ENCODE measurements at places on chromosomes 4 and X.

DNA sequence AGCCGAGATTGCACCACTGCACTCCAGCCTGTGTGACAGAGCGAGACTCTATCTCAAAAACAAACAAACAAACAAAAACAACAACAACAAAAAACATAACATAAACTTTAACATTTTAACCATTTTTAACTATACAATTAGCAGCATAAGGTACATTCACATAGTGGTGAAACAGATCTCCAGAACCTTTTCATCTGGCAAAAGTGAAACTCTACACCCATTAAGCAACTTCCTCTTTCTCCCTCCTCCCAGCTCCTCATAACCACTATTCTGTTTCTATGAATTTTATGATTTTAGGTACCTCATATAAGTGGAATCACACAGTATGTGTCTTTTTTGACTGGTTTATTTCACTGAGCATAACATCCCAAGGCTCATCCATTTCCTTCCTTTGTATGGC lies 103.6 kb downstream of the FAM13A start:
- no peak for DNase-seq

DNA sequence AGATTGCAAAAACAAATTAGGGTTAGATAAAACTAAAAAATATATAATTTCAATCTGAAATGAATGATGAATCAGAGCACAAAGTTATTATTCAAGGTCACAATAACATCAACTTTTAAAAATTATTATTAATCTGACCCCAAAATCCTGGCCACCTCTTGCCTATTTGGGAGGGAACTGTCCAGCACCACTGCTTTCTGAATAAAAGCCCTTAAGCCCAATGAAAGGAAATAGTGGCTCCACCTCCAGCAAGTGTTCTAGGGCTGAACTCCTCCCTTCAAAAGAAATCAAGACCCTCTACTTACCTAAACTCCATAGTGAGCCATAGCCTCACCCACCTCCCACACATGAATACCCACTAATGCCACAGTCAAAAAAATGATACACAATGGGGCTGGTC lies 208.2 kb downstream of the PARM1 start:
- no peak for DNase-seq

- no peak for DNase-seq
Measured at GRCh38 chrX:12767856-12768255, 23.4 kb upstream of the PRPS2 start.

- no peak for DNase-seq
Measured at GRCh38 chr4:177841258-177841657, 399.0 kb upstream of the AGA start.

DNA sequence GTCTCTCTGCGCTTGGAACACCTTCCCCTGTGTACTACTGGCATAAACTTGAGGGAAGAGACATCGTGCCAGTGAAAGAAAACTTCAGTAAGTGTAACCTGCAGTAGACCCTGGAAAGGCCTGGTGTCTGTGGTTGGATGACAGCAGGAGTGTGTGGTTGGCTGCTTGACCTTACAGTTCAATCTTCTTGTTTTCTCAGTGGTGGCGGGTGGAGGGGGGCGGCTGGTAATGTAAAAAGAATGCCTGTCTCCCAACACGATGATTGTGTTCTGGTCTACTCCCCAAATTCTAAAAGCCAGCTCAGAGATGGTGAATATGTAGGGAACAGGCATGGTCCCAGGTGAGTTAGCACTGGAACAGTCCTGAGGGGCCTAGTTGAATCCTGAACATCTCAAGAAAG lies 18.6 kb downstream of the PSMD10 start:
- DNase-seq, result no peak

DNA sequence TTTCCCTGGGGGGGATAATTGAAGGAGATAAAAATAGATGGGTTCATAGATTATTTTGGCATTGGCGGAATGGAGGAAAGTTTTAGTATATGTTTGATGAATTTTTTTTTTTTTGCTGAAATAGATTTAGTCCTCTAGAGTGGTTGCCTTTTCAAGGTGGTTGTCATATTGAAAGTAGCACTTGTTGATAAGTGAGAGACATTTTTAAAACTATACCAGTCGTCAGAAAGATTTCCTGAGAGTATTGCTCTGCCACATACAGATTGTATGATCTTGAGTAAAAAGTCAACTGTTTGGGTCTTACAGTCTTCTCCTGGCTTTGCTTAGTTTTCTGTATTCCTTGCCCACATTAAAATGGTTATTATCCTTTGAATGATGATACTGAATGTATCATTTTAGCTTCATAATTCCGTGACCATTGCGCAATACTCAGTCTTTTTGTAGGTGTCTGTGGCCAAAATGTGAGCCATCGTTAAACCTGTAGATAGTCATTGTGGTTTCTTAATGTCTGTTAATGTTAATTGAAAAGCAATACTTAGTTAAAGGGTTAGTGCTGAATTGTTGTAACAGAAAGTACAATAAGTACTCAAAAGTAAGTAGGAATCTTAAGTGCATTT lies 7.1 kb downstream of the SMARCAD1 start:
- no peak for DNase-seq

GRCh38 chr4:174157106-174157607 lies 126.3 kb downstream of the FBXO8 start:
- DNase-seq, result no peak

DNA sequence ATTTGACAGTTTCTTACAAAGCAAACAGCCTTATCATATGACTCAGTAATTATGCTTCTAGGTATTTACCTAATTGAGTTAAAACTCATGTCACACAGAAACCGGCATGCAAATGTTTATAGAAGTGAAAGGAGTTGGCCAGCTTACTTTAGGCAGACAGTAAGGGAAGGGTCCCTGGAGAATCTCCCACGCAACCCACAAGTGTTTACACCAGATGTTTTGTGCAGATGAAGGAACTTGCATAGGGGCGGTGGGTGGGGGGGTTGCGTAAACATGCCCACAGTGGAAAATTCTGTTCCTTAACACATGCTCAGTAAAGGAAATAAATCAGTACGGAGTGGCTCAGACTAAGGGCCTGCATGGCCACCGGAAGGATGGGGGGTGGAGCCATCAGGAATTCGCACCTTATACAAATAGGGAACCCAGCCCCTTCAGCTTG lies 330.5 kb upstream of the AADAT start:
- DNase-seq, result no peak

DNA sequence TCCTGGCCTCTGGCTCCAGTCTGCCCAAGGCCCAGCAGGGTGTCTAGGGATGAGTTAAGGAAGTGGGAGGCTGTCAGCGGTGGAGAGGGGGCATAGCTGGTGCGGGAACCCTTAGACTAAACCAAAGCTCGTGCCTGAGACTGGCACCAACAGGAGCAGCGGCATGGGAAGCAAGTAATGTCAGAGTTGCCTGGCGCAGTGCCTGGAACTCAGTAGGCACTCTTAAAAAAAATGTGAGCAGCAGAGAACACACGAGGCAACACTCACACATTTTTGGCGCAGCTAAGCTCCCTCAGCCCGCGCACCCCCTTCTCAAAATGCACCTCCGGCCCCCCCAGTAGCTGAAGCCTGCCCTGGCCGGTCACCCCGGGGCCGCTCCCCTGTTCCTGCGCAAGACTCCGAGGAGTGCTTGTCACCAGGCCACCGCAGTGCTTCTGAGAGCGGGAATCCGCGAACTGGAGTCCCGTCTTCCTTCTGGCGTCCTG lies 583 bp downstream of the GABRE start:
- no peak for DNase-seq

- no peak for DNase-seq
Measured at GRCh38 chr4:124432500-124432899, 280.0 kb downstream of the ANKRD50 start.

DNA sequence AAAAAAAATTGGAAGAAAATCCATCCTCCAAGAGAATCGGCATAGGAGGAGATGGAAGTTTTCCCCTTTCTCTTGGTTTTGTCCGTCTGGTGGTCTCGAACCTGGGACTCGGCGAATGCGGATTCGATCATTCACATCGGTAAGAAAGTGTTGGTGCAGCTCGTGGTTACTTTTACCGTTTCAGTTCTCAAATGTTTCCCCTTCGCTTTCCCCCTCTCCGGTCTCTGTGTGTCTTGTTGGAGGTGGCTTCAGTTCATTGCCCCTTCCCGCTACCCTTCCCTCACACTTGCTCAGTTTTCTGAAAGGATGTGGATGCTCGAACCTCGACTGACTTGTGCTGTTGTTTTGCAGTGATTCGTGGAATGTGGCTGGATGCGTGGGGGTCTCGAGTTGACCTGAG lies 840 bp downstream of the GRID2 start:
- DNase-seq, result no peak
